ENCODE measurements at places on chromosomes 6 and 20.
A peak's percentile ranks its signal among the peaks of the same experiment; 100 is the strongest.

DNA sequence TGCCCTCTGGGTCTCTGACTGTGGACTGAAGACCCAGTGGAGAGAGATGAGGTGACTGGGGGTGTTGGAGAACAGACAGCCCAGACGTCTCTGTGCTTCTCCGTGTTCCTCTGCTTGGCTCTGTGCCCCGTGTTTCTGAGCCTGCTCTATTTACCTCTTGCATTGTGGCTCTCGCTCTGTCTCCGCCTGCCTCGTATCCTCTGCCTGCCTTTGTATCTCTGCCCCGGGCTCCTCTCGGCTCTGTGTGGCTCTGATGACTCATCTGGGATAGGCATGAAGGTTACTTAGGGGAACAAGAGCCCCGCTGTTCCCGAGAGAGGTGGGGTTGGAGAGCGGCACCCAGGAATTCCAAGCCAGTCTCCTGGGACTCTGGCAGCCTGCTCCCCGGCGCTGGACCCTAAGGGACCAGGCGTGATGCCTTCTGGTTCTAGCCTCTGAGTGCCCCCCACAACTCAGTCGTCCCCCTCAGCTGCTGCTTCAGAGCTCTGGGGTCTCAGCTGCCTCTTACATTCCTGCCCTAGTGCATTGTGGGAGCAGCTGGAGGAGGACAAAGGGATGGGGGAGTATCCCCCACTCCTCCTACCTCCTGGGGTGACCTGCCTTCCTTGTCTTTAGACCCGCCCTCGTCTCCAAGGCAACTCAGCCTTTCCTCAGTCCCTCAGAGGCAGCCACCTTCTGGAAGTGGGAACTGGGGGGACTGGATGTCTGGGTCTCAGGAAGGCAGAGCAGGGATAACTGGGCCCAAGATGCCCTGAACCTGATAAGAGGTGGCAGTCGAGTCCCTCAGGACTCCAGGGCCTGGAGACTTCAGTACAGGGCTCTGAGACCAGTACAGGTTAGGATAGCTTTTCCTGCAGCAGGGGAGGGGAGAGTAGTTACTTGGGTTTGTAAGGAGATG is 1.9 kb downstream of the DDR1 start:
- no peak for DNase-seq

GRCh38 chr6:42250274-42250931 is 32.7 kb upstream of the MRPS10 start:
- no peak for DNase-seq

DNA sequence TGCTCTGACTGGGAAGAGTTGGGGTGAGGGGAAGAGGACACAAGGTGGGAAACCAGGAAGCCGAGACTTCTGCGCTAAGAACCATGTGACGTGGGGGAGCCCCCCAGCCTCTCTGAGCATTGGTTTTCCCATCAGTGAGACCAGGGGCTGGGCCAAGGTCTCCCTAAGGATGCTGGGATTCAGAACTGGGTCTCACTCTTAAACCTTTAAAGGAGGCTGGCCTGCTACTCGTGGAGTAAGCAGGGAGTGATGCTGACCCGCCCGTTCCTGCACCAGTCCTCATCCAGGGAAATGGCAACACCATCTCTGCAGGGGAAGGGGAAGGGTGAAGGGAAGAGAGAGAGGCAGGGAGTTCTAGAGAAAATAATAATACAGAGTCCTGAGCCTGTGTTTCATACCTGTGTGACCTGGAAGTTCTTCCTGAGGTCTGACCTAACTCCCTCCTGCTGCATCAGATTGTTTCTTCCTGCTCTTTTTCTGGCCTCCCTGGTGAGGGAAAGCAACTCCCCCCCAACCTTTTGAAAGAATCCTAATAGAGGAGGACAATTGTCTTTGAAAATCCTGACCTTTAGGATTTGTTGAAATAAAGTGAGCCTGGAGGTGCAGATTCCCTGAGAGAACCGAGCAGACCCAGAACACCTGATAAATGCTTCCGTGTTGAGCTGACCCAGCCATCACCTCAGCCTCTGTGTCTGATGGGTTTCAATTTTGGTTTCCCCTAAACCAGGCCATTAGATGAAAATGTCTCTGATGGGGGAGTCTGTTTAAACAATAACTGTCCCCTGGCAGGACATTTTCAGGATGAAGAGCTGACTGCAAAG is 3.0 kb upstream of the GRM4 start:
- no peak for DNase-seq

DNA sequence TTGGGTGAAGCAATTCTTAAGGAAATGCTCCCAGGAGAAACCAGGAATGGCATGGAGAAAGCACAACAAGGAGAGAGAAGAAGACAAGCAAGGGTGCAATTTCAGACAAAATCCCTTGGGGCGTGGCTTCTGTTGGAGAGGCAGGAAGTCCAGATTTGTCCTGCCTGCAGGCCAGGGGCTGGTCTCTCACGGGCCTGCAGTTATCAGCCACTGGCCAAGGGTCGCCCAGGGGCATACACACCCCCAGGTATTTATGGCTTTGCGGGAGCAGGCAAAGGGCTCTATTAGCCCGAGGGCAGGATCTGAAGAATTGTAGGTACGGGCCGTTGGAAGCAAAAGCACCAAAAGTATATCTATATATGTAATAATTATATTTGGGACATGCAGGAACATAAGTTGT is 87.7 kb downstream of the IYD start:
- DNase-seq, result no peak

DNA sequence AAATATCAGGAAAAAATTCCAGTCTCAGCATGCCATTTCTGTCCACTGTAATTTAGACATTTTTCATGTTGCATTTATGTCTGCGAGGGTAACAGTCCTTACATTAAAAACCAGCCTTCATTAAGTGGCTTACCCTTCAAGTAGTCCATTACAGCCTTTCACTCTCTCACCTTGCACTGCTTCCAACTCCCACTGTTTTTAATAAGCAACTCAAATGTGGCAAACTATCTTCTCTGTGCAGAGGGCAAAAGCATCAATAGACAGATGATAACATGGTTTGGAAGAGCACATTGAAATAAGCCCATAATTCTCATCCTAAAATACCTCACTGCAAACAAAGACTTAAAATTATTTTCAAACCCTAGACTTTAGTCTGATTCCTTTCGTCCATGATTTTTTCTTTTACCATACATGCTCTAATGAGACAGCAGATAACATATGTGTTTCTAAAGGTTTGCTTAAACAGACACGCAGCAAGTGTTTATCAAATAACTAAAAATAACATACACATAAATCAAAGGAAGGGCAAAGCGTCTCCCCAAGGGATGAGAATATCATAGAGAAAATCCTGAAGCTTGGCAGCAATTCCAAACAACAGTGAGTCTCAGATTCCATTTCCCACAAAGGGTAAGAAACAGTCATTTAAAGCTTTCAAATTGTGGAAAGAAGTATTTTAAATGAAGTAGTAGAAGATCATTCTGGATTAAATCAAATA is 130.4 kb downstream of the PTPRK start:
- DNase-seq, result no peak

DNA sequence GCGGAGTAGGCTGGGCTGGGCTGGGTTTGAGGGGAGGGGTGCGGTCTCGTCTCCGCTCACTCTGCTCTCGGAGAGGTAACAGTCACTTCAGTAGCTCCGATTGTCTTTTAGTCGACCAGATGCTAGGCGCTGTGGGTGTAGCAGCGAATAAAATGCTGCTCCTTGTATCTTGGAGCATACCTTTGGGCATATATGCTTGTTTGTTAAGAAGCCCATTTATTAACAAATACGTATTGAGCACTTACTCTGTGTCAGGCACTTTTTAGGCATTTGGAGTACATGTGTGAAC is 545 bp downstream of the ACTR5 start:
- DNase-seq, result no peak

DNA sequence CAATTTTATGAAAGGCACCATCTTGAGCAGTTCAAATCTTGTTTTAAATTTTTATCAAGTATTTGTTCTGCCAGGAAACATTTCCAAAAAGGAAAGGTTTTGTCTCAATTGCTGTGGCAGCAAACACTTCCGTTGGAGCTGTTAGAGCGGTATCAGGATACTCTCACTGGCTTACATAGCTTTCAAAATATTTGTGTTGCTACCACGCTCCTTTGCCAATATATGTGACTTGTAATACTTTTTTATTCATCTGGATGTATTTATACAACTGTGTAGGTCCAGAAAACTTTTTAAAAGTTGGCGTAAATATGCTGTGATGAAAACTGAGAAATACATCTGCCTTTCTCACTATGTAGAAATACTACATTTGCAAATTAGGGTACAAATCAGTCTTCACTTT is 37.8 kb upstream of the NHSL1 start:
- no peak for DNase-seq

- DNase-seq, result no peak
Measured at GRCh38 chr6:16759181-16759645, 2.0 kb downstream of the ATXN1 start.

GRCh38 chr20:6768228-6769140 is 998 bp downstream of the BMP2 start:
- DNase-seq, result no peak

GRCh38 chr20:49969234-49969633 is 13.5 kb upstream of the SNAI1 start:
- DNase-seq, result no peak

DNA sequence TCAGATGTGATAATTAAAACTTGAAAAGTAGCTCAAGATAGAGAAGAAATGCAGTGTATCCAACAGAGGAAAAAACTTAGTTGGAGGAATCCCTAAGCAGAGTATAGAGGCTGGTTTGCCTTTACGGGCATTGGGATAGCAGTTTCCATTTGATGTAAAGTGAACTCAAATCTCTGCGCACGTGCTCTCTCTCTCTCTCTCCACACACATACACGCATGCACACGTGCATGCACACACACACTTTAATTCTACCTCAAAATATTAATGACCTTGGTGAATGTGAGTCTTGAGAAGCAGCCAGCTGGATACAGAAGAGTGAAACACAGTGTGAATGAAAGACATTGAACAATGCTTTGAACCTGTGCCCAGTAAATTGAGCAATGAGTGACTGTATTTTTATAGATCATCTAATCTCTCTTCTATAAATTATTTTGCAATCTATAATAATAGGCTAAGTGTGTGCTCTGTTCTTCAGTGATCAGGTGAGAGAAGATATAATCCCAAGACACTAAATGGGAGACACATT is 247.7 kb upstream of the FAM83B start:
- no peak for DNase-seq

GRCh38 chr6:52937908-52938307 is 28.4 kb upstream of the GSTA3 start:
- DNase-seq, result no peak

- DNase-seq, result peak; percentile 71
Measured at GRCh38 chr20:407953-408842, at the start of gene RBCK1. Gene RBCK1, plus strand, starts transcription at chr20:408299. Its CDS starts 459 bp downstream, at chr20:408758.

DNA sequence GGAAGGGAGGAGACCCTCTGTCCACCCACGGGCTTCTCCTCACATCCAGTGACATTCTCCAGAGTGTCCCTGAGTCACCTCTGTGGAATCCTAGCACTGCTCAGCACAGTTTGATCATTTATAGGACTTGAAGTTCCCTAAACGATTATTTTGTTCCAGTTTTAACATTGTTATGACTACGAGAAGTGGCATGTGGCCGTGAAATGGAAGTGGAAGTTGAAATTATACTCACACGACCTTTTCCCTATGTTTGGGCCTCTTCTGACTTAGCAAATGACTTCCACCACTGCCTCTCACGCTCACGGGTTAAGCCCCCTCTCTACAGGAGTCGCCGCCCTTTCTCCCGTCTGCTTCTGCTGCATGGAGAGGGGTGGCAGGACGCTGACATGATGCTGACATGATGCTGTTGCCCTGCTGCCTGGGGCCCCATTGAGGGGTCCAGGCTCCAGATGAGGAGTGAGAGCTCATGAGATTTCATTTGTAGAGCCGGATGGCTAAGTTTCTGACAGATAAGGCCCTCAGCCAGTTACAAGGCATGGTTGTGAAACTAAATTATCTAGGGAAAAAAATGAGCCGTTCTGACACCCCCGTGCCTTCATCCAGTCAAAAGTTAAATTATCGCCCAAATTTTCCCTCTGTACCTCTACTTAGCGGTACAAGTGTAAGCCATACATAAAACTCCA is 153.6 kb upstream of the UST start:
- no peak for DNase-seq

GRCh38 chr6:165770397-165771082 is 107.5 kb upstream of the PDE10A start:
- no peak for DNase-seq

DNA sequence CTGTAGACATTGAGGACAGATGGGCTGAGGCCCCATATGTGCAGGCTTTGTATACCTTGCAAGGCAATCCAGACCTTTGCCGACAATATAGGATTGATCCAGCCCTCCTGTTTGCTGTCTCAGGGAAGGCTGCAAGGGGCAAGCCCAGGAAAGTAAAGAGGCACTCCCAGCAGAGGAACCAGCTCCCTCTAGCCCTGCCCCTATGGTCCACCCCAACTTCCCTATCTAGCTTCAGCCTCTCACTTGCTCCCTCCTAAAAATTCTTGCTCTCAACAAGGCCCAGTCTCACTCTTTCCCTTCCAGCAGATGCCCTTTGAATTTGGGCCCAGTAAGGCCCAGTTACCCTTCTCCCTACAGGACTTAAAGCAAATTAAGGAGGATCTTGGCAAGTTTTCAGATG is 92.6 kb downstream of the JARID2 start:
- DNase-seq, result no peak

GRCh38 chr20:57985278-57985677 is 243.2 kb downstream of the ANKRD60 start:
- no peak for DNase-seq

DNA sequence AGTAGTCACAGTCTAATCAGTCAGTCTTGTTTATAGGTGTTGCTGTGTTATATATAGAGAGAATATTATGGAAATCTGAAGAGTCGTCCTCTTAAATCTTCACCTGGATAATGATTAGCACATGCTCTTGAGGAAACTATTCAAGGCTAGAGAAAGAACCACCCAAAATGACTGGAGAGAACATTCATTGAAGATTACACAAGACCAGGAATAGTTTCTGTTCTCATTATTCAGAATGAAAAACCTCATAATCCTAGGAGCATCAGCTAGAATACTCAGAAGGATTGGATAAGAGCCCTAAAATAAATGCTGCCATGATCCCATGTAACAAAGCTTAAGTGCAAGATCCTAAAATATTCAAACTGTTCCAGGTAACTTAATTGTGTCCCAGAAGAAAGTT is 278.2 kb upstream of the PREP start:
- DNase-seq, result no peak

GRCh38 chr6:127303917-127304316 is 37.3 kb downstream of the RNF146 start:
- DNase-seq, result no peak

DNA sequence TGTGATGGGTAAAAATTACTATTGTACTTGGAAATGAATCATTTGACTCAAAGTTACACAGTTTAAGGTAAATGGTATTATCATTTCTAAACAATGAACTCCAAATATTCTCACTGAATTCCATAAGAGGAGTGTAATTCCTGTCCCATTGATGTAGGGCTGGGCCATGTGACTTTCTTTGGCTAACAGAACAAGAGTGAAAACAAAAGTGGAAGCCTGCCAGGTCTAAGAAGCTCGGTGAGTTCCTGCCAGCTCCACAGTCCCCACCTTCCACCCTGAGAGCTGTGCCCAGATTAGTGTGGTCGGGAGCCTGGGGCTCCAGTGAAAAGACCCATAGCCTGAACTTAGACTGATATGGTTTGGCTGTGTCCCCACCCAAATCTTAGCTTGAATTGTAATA is 24.6 kb downstream of the TBXT start:
- no peak for DNase-seq

GRCh38 chr20:54475334-54476168 is at the start of gene DOK5:
Gene DOK5, plus strand, starts transcription at chr20:54475593. Its CDS starts 354 bp downstream, at chr20:54475947.
- DNase-seq, result no peak

All from NK-92 treated with Interleukin-12 subunit alpha and Interleukin-12 subunit beta, amount 100 ng/mL, for 24 hours (cell line).